ENCODE measurements at places on chromosomes 1 and 21.

- DNase-seq, result no peak
These were observed 35.0 kb downstream of the UROD start for GRCh38 chr1:45047032-45047431.

- no peak for DNase-seq
These were observed 16.7 kb downstream of the FRRS1 start for GRCh38 chr1:99749504-99750347.

GRCh38 chr1:34603594-34603993 lies 151.3 kb upstream of the GJB5 start:
- no peak for DNase-seq

DNA sequence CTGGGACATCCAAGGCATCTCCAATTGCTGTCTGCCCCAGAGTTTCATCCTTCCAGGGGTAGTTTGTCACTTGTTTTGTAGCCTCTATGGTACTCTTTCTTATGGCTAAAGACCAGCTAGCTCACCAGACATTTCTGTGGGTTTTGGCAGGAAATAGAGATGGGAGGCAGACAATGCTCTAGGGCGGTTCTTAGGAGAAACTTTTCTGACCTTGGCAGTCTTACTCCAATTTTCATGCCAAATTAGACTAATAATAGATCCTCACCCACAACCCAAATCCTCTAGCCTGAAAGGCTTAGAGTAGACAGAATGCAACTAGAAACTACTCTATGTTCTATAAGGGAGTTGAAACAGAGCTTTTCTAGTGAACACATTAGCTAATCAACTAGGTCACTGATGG lies 69.8 kb downstream of the LRIG2 start:
- DNase-seq, result no peak

GRCh38 chr1:3171761-3172160 lies 102.8 kb downstream of the PRDM16 start:
- no peak for DNase-seq

GRCh38 chr1:52604063-52604770 lies 2.0 kb downstream of the GPX7 start:
- no peak for DNase-seq

GRCh38 chr1:161955606-161956005 lies 68.1 kb downstream of the OLFML2B start:
- DNase-seq, result no peak

DNA sequence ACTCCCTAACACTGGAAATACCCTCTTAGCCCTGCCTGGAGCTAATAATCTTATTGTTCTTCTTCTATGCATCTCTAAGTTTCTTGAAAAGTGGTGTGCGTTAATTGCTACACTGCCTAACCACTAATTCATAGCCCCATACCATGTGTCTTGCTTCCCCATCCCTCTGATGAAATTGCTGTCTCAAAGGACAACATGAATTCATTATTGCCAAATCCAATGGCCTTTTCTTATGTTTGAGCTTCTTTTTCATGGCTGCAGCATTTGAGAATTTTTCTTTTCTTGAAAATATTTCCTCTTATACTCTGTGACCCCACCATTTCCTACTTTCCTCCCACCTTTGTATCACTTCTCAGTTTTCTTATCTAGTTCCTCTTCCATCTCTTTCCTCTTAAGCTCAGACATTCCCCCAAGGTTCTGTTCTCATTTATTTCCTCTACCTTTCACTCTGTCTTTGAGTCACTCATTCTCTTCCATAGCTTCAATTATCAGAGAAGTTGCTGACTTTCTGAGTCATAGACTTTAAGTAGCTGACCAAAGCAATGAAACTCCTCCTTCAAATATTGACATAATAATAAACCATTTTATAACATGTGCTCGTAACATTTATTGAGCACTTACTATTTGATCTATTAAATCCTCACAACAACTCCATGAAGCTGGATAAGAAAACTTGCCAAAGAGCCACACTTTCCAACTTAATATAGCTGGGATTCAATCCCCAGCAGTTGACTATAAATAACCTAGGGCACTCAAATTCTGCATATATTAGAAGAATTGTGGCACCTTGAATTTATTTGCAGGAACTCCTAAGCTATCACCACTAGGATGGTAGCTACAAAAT lies 35.5 kb upstream of the ATP6V1G3 start:
- DNase-seq, result no peak

DNA sequence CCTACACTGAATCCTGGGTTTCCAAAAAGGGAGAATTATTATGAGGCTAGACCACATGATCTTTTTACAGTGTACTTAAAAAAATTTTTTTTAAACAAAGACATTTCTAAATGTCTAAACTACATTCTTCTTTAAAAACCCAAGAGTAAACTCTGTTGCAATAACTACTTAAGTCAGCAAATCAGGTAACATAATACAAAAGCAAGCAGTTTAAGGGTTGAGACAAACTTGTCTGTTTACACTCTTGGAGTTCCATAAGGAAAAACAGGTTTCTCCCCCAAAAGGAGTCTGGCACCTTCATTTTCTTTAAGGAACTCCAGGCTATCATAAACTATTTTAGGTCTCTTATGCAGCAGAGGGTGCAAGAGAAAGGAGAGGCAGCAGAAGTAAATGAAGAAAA lies 12.5 kb upstream of the ANKRD45 start:
- no peak for DNase-seq

DNA sequence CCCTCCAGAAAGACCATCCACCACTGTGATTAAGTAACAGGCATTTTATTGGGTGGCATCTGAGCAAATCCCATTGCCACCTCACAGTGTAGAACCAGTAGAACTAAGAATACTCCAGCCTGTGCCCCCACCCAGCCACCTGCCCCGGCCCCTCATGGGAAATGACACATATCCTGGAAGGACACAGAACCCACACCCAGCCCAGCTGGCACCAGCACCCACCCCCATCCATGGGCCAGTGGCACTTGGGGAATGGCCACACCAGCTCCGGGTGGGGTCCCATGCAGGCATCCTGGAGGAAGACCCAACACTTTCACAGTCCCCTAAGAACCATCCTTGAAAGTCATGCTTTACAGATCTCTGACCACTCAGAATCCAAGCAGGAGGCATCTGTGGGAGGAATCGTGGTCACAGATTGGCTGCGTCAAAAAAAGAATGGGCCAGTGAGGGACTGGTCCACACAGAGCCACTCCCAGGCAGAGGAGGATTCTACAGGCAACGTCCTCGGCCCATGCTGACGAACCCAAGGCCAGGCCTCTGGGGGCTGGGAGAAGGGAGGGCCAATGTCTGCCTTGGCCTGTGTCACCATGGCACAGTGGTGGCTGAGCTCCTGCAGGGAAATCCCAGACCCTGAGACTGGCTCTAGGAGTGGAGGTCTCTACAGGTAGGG lies 12.1 kb upstream of the TAS1R2 start:
- no peak for DNase-seq

DNA sequence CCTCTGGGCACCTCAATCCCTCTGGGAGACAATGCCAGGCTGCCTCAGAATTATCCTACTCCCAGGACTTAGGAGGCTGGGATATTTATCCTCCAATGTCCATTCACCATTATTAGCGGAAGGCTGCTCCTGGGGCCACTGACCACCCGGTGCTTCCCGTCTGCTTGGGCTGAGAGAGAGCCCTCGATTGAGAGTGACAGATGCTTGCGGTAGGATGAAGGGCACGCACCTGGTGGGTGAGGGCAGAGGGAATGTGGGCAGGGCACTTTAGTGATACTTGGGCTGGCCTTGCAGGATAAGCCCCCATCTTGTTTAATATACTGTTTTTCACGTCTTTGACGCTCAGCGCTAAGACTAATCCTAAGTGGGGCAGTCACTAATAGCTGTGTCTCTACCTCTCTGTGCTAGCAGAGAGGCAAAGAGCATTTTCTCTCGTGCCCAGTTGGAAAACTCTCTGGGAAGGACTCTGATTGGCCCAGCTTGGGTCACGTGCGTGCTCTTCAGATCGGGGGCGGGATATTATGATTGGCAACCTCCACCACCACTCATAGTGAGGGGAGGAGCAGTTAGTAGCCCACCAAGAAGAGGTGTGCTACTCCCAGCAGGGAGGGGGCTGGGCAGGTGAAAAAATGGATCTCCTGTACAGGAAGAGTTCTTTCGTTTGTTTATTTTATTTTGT lies 10.6 kb upstream of the PARS2 start:
- DNase-seq, result no peak

DNA sequence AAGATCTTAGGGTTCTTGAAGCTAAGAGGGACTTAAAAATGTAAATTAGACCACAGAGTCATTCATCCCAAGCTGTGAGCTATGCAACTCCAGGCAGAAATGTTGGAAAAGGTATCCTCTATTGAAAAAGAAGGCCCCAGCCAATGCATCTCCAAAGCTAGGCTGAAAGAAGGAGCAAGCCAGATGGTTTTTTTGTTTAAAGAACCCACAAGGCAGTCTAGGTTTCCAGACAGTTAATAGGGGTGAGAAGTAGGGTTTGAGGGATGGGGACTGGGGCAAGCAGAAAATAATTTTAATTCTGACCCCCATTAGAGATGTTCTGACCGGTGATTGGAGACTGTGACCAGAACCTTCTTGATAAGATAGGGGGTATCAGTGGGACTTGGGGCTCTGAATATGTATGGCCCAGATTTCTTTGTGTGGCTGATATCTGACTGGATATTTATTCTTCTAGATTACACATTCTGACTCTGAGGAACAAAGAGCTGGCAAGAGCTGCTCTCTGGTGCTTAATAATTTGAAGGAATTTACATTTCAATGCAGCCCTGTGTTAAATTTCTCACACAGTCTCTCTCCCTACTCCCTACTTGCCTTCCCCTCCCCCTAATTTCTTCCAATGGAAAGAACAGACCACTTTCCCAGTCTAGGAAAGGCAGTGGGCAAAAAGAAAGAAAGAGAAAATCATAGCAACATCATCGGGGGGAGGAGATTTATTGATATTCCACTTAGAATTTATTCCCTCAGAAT lies 104.9 kb downstream of the NUF2 start:
- DNase-seq, result no peak

GRCh38 chr1:182283746-182284544 lies 107.6 kb downstream of the GLUL start:
- no peak for DNase-seq

DNA sequence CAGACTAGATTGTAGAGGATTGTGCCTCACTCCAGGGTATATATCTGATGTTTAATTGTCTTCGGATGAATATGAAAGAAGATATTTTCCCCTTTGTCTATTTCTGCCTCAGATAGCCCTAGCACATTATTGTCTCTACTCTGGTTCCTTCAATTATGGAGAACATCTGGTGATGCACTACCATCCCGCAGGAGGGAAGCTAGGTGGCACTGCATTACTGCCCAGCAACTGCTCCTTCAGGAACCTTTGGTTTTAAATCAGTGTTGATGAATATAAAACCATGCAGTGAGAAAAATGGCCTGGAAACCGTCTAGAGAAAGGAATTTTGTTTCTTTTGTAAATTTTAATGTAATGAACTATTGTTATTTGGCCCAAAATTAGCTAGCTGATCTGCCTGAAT lies 68.5 kb downstream of the GPR88 start:
- no peak for DNase-seq

DNA sequence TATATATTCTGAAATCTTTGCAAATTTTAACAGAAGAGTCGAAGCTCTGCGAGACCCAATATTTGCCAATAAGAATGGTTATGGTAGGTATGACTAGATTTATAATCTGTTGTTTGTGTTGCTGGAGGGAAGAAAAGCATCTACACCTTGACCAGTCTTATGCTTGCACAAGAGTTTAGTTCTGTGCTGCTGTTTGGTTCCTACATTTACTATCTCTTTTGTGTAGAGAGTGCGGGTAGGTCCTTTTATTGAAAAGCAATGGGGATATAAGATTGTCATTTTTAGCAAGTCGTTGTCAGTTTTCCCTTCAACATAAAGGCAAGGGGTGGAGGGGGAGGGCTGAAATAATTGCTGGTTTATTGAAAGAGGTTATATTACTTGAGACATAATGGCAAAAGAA lies 396 bp downstream of the ELAVL4 start:
- DNase-seq, result no peak

All from stimulated activated CD8-positive, alpha-beta memory T cell treated with anti-CD3 and anti-CD28 coated beads, Interleukin-15, amount 100 ng/mL, for 1 hour (primary cell).